ENCODE measurements at places on chromosomes 2 and 18.

DNA sequence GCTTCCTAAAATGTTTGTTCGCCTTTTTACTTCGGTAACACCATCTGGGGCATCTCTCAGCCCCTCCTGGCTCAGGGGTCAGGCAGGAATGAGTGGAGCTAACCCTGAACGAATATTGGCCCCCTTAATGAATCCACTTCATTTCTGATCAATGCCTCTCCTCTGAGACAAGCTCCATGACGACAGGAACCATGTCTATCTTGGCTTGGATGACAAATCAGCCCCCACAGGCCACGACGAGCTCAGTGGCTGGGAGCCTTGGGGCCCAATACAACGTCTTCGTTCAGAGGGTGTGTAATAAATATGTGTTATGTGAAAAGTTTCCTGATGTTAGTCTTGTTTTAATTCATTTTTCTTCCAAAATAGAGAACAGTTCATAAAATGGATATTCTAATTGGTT, 133.0 kb downstream of the COL6A3 start:
- DNase-seq: no peak

- no peak for DNase-seq
These were observed 104.5 kb downstream of the RBM43 start for GRCh38 chr2:151157000-151157735.

DNA sequence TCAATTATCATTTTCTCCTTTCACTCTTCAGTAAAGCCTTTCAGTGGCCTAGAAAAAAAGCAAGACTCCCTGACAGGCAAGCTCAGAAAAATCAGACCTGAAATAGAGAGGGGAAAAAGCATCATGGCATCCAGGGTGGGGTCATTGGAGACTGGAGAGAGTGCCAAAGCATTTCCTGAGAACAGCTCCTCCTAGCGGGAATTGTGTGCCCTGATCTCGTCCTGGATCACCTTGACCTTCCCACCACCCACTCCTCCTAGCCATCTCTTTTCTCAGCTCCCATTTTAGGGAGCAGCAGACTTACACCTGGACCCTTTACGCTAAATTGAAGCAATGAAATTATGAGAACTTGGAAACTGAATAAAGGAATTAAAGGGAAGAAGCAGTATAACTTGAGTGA, 176.6 kb downstream of the VWC2L start:
- DNase-seq: peak; percentile 71

DNA sequence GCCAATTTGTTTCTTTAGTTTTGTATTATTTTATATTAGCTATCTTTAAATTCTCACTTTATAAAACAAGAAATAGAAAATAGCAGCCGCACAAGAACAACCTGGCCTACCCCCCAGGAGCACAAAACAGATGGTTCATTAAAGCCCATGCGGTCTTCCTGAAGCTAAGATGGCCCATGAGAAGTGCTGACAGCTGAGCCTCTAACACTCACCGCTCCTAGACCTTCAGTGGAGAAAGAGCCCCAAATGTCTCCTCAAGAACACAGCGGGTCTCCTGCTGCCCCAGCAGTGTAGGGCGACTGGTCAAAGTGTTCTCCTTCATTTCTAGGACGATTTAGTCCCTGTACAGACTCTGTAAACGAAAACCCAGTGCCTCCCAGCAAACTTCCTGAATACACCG, 45.1 kb downstream of the LPIN2 start:
- no peak for DNase-seq

GRCh38 chr2:221204699-221205098, 367.4 kb downstream of the EPHA4 start:
- DNase-seq: no peak

DNA sequence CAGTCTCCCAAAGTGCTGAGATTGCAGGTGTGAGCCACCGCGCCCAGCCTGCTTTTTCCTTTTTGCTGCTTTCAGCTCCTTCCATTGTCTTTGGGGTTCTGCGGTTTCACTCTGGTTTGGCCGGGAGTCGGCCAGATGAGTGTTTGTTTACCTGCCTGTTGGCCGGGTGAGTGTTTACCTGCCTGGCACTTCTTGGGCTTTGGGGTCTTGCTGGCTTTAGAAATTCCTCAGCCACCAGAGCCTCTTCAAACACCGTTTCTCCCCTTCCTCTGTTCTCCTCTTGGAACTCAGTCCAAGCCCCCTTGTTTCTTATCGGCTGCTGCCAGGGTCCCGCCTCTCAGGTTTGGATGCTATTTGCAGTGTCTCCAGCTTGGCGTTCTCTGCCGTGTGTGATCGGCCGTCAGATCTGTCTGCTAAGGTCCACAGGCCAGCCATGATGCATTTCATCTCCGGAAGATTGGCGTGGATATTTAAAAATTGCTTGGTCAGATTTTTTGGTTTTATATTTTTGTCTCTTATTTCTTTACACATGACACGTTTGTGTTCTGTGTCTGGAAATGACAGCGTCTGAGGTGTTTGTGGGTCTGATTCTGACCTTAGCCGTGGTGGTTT, 14.2 kb upstream of the GAL3ST2 start:
- no peak for DNase-seq

- DNase-seq: no peak
These were observed 37.2 kb downstream of the ITGA6 start for GRCh38 chr2:172464400-172465129.

DNA sequence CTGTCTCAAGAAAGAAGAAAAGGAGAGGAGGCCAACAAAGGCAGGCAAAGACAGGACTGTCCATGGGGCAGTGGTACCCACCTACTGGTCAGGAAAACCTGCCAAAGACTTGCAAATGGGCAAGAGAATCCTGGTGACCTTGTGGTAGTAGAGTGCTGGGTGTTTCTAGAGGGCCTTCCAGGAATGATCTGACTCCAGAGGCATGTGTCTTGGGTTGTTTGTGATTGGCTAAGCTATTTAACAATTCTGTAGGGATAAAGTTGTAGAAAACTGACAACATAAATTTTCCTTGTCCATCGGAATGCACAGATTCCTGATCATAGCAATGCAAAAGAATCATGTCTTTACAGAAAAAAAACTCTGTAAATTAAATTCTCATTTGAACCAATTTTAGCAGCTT, 68.5 kb upstream of the ZNF532 start:
- DNase-seq: no peak

- no peak for DNase-seq
These were observed 4.5 kb upstream of the RMDN2 start for GRCh38 chr2:37920570-37920969.

DNA sequence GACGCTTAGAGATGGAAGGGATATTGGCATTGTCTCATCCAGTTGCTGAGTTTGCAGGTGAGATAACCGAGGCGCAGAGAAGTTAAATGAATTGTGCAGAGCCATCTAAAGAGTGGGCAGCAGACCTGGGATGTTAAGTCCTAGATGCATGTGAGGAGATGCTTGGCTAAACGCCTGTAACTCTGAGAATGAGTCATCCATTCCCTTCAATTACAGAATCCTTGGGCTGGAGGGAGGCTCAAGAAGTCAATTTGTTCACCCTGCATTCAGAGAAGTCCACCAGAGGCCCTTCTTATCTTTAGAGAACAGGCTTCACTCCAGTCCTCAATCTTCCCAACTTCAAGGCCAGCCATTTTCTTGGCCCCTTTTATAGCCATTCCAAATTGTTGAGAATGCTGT, 1.6 kb downstream of the EHD3 start:
- DNase-seq: no peak

GRCh38 chr18:50796495-50796894, 23.3 kb downstream of the MRO start:
- DNase-seq: no peak

GRCh38 chr2:16284941-16285625, 344.7 kb downstream of the MYCN start:
- no peak for DNase-seq

DNA sequence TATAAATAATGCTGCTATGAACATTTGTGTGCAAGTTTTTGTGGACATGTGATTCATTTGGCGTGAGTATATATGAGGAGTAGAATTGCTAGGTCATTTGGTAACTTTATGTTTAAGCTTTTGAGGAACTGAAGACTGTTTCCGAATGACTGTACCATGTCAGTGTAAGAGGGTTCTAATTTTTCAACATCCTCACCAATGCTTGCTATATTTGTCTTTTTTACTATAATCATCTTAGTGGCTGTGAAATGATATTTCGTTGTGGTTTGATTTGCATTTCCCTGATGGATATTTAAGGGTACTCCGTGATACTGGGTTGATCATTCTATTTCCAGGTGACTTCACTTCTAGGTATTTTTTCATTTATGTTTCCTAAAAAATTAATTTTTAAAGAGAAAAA, 241.1 kb downstream of the BCL2 start:
- no peak for DNase-seq

- DNase-seq: no peak
These were observed 116.4 kb downstream of the KCNJ3 start for GRCh38 chr2:154814856-154815255.

- DNase-seq: no peak
These were observed 96.9 kb downstream of the CTAGE1 start for GRCh38 chr18:22320771-22321170.

DNA sequence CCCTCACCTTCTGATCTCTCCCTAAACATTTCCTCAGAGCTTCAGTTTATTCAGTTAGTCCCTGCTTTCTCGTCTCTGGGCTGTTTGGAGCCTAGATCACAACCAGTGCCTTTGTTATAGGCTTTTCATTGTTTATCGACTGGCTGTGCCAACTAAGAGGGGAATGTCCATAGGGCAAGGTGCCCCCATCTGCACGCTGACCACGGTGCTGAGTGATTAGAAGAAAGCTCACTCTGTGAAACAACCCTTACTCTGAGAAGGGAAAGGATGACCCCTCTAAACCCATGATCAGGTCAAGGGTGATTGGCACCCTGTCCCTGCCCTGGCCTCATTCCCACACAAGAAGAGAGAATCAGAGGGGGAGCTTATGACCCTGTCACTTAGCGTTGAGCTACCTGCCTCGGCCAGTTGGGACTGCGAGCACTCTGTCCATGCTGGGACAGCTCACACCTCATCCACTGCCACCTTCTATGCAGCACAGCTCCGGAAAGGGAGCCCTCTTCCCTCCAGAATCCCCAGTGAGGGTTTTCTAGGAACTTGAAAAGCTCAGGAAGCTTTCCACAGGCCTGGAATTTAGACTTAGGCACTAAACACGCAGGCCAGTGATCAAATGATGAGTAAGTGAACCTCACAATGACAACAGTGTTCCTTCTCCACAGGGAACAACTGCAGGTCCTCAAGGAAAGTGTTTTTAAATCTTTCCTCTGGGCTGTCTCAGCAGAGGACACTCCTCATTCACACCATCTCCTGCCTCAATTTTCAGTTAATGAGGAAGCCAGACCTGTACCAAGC, 2.3 kb upstream of the ACTG2 start:
- peak; percentile 50 for DNase-seq

GRCh38 chr2:173553593-173553992, 198.9 kb downstream of the CDCA7 start:
- DNase-seq: no peak

DNA sequence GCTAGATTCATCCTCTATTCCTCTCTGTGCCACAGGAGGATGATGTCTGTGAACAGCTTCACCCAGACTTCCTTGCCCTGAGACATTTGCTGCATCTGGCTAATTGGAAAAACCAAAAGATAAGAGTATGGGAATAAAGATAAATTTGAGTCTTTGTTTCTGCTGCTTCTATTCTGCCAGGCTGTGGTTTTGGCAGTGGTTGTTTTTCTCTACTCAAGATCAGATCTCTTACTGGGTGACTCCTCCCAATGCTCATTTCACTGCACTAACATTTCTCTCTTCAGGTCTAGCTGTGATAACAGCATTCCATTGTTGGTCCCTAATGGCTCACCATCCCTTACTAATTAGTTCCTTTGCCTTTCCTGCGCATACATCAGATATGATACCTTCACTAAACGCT, 89.5 kb downstream of the CALCRL start:
- DNase-seq: no peak

DNA sequence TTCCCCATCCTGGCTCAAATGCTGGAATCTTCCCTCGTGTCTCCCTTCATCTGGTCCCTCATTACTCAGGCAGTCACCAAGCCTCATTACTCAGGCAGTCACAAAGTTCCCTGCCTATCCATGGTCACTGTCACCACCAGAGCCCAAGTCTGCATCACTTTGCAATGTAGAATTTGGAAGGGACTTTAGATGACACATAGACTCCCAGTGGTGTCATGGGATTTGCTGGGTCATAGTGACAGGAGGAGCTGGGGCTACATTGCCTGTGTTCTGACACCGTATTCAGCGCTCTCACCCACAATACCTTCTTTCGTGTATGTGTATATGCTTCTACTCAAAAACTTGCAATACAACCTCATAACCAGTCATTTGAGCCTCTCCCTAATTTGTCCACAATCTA, 2.1 kb upstream of the EMILIN1 start:
- no peak for DNase-seq

- DNase-seq: peak; percentile 23
These were observed 477.8 kb downstream of the EIPR1 start for GRCh38 chr2:2899826-2900225.

- peak; percentile 28 for DNase-seq
These were observed 13.8 kb downstream of the MLPH start for GRCh38 chr2:237500681-237501424.

Data from SK-MEL-5 (cell line).